ENCODE measurements at places on chromosomes 5 and 9.

DNA sequence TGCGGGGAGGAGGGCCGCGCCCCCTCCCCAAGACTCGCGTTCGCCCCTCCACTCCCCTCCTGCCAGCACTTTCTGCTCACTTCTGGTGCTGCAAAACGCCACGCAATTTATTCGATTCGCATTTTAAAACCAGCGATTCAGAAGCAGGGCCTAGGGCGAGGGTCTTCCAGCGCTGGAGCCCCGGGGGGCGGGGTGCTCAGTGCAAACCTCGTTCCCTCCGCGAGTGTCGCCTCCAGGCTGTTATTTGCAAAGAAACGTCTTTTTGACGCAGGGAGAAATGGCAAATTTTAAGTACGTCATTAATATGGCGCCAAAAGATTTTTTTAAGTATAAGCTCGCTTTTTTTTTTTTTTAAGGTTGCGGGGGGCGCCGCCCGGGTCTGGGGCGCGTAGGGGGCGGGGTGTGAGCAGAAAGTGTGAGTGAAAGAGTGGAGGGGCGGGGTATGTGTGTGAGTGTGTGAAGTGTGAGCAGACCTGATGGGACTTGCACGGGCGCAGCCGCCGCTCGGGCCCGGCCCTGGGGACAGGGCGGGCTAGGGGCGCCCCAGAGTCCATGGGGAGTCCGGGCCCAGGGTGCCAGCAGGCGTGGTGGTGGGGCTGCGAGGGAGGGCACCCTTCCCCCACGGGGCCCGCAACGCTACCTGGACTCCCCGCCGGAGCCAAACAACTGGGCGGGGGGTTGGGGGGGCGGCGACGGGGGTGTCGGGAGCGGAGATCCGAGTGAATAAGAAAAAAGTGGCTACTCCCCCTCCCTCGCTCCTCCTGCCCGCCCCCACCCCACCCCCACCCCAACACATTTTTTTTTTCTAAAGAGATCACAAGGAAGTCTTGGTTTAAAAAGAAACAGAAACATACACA lies at the start of gene JADE2:
Gene JADE2 (plus strand): TSS at position 845 of the 857 bp plus-strand sequence. CDS start 10,188 bp downstream, outside the sequence.
- DNase-seq = peak; percentile 84

- peak; percentile 36 for DNase-seq
Observed at GRCh38 chr5:45696206-45696836, at the start of gene HCN1. TSS of gene HCN1 (minus strand) at chr5:45696380.

DNA sequence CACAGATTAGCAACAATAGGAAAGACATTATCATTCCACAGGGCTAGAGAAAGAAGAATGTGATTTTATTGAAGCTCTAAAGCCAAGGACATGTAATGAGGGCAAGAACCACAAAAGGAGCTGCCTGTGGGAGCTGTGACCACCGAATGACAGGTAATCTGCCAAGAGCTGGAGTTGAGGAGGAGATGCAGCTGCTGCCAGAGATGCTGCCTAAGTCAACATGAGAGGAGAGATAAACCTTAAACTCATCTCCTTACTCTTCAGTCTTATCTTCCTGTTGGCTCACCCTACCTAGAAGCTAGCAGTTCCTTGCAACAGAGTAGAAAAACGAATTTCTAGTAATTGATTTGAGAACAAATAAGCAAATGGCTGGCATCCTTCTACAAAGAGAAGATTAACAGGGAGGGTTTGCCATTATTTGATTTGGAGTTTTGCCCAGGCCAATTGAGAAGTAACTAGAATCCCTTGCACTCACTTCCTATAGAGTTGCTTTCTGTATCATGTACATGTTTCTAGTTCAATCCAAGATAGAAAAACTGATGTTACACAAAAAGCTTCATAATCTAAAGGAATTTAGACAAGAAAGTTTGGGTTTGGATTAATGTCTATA lies 539.2 kb downstream of the TLE1 start:
- no peak for DNase-seq

DNA sequence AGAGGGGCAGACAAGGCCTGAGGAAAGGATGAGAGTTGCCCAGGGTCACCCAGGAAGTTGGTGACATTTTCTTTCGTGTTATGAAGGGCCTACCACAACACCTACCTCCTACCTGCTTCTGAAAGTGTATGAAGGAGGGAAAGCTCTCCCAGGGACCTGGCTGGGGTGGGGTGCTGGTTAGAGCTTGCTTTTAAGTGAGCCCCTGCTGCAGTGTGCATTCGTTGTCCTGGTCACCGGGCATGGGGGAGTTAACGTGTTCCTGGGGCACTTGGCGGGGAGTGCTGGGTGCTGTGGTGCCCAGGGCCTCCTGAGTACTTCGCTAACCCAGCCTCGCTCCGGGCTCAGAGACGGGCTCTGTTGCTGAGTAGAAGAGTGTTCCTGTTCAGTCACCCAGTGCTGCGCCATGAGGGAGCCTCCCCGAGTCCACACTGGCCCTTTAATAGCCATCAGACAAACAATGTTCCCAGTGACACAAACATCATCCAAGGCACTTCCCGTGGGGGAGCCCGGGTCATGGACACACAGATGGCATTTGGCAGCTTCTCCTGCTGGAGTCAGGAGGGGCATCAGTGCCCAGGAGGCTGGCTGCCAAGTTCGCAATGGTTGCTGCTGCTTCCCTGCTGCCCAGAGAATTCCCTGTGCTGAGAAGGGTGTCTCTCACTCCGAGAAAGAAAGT lies 85.7 kb downstream of the AMBP start:
- DNase-seq = peak; percentile 58

GRCh38 chr5:92687821-92688722 lies 892.9 kb downstream of the NR2F1-AS1 start:
- no peak for DNase-seq

GRCh38 chr5:73214996-73215395 lies 42.0 kb downstream of the TMEM174 start:
- no peak for DNase-seq

DNA sequence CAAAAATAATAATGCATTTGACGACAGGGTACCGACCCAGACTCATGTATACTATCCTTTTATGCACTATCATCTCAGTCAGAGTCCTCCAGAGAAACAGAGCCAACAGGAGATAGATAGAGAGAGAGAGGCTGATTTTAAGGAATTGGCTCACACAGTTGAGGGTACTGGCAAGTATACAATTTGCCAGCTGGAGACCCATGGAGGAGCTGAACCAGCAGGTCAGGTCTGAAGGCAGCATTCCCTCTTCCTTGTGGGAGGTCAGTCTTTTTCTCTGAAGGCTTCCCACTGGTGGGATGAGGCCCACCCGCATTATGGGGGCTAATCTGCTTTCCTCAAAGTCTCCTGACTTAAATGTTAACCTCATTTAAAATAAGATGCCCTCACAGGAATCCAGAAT lies 17.3 kb upstream of the MED10 start:
- no peak for DNase-seq

GRCh38 chr5:42949348-42950115 lies 90.6 kb downstream of the ANXA2R start:
- no peak for DNase-seq

GRCh38 chr5:68875351-68875750 lies 218.5 kb upstream of the SLC30A5 start:
- no peak for DNase-seq

- DNase-seq = no peak
Observed at GRCh38 chr5:112923988-112924387, 2.0 kb upstream of the REEP5 start.

- no peak for DNase-seq
Observed at GRCh38 chr9:99189186-99189585, 32.6 kb downstream of the ALG2 start.

GRCh38 chr5:61675015-61675692 lies 343.1 kb downstream of the ZSWIM6 start:
- DNase-seq = no peak

- no peak for DNase-seq
Observed at GRCh38 chr9:995781-996180, 19.3 kb downstream of the DMRT3 start.

Measured in breast epithelium (tissue), 4 donors.